ENCODE measurements at places on chromosomes 7 and 10. TPM values are rescaled to one million over a fixed set of nuclear protein-coding genes. Genes with fewer than 3 reads are reported as not detected.

GRCh38 chr10:98224996-98225395, 43.0 kb downstream of the LOXL4 start:
- no peak overlapping the region for H3K27ac ChIP-seq
- no peak overlapping the region for H3K4me3 ChIP-seq
- no peak for DNase-seq

CHN2 gene
- total RNA-seq = 1.1 TPM

DNA sequence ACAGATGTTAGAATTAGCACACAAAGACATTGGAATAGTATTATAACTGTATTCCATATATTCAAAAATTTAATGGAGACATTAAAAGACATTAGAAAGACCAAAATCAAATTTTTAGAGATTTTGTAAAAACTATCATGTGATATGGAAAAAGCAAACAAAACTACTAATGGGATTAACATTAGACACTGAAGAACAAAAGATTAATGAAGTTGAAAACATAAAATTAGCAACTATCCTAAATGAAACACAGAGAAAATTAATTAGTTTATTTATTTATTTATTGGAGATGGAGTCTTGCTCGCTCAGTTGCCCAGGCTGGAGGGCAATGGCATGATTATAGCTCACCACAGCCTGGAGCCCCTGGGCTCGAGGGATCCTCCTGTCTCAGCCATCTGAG, 158.8 kb downstream of the DOCK4 start:
- H3K4me1 ChIP-seq = no peaks in the 10 kb centered on the region
- no peak for DNase-seq

NEUROD6 gene
- total RNA-seq = not detected

GRCh38 chr10:13708256-13708990, 121.7 kb downstream of the PRPF18 start:
- H3K4me1 ChIP-seq = peaks cover 36% of the 10 kb centered on the region
- H3K36me3 ChIP-seq = no peaks in the 10 kb centered on the region
- no peak for DNase-seq
- no peak overlapping the region for H3K27ac ChIP-seq
- peaks cover 10% of the 10 kb centered on the region for H3K27me3 ChIP-seq

- DNase-seq = no peak
- no peaks in the 10 kb centered on the region for H3K36me3 ChIP-seq
- no peaks in the 10 kb centered on the region for H3K27me3 ChIP-seq
- no peak overlapping the region for H3K27ac ChIP-seq
- H3K4me1 ChIP-seq = no peaks in the 10 kb centered on the region
- no peak overlapping the region for H3K4me3 ChIP-seq
Observed at GRCh38 chr7:89618274-89618673, 536.0 kb upstream of the STEAP1 start.

GRCh38 chr7:5303591-5304505, 21.1 kb downstream of the SLC29A4 start:
- DNase-seq = no peak
- H3K4me3 ChIP-seq = no peak overlapping the region

GRCh38 chr7:91636129-91636724, 244.3 kb downstream of the MTERF1 start:
- H3K4me3 ChIP-seq = no peak overlapping the region
- DNase-seq = no peak
- no peaks in the 10 kb centered on the region for H3K36me3 ChIP-seq
- H3K27ac ChIP-seq = no peak overlapping the region

- H3K27ac ChIP-seq = no peak overlapping the region
- H3K36me3 ChIP-seq = no peaks in the 10 kb centered on the region
- no peak for DNase-seq
- H3K27me3 ChIP-seq = no peaks in the 10 kb centered on the region
- H3K4me3 ChIP-seq = no peak overlapping the region
- no peaks in the 10 kb centered on the region for H3K4me1 ChIP-seq
Observed at GRCh38 chr10:57482259-57482658, 785.4 kb downstream of the IPMK start.

- no peaks in the 10 kb centered on the region for H3K36me3 ChIP-seq
- H3K27ac ChIP-seq = no peak overlapping the region
- no peak for DNase-seq
- H3K4me3 ChIP-seq = no peak overlapping the region
- H3K4me1 ChIP-seq = no peaks in the 10 kb centered on the region
- H3K27me3 ChIP-seq = no peaks in the 10 kb centered on the region
Observed at GRCh38 chr10:52598936-52599335, 173.6 kb downstream of the MBL2 start.

DNA sequence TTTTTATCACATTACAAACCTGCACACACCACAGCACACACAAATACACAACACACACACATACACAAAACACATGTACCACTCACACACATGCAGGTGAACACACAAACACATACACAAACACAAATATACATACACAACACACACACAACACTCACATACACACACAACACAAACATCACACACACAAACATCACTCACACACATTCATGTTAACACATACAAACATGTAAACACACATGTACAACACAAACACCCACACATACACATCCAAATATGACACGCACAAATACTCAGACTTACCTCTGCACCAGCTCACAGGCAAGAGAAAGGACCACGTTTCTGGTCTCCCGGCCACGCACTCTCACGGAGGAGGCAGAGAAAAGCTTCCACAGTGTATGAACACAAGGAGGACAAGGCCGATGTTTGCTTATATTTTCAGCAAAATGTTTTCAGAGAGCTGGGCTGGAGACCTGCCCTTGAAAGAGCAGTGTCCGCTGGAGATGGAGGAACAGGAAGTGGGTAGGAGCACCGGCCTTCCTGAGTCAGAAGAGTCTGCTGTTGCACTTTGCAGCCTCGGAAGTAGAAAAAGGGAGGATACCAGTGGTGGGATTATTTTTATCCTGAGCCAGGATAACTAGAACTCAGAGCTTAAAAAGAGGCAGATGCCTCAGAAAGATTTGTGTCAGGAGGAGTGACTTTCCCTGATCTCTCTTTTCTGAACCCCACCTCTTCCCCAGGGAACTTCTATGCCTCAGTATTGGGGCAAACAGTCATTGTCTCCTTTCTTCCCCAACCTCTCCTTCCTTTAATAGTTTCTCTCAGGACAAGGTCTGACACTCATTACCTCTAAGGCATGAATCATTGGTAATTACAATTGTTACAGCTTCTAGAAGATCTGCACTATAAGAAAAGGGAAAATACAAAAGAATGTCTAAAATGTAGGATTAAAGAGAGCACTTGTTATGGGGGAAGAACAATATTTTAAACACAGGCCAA, at the start of gene GIMAP6:
Gene GIMAP6 (minus strand): TSS at position 520 of the 999 bp plus-strand sequence. CDS start 2,243 bp downstream, outside the sequence.
- DNase-seq = no peak
- peaks cover 10% of the 10 kb centered on the region for H3K4me1 ChIP-seq
- no peaks in the 10 kb centered on the region for H3K27me3 ChIP-seq
- H3K27ac ChIP-seq = no peak within 1 kb of the TSS
- peak within 1 kb of the TSS; percentile 13 for H3K4me3 ChIP-seq

DNA sequence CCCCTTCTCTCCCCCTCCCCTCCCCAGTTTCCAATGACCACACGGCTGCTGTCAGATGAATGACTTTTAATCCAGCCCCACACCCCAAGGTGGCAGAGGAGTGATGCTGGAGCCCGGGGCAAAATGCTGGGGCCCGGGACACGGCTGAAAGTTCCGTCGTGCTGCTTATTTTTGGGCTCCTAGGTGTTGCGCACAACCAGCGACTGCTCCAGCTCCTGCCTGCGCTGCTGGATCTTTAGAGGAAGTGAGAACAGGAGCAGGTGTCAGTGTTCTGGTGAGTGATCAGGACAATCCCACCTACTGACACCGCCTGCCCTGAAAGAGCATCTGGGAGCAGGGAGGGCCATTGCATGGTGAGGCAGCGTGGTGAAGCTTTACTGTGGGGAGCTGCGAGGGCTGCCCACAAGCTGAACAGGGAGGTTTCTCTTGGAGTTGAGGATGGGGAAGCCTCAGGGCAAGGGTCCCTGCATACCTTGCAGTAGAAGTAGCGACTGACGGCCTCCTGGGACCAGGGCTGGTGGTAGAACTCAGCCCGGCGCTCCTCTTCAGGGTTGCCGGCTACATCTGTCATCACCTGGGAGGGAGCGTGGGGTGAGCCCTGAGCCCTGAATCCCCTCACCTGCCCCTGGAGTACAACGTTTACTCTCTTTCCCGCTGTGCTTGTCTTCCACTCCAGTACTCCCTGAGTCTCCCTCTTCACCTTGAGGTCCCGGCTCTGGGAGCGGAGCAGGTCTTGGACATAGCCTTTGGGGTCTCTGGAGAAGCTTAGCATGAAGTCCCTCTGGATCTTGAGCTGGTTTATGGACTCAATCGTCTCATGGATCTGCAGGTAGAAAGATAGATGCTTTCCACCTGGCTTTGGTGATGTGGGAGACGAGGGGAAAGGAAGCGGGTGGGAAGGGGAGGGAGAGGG, 6.9 kb downstream of the CHPF2 start:
- H3K27me3 ChIP-seq = peaks cover 6% of the 10 kb centered on the region
- DNase-seq = no peak
- no peak overlapping the region for H3K27ac ChIP-seq
- no peak overlapping the region for H3K4me3 ChIP-seq

- H3K27me3 ChIP-seq = no peaks in the 10 kb centered on the region
- H3K36me3 ChIP-seq = peaks cover 20% of the 10 kb centered on the region
- no peak for DNase-seq
- no peak overlapping the region for H3K27ac ChIP-seq
Observed at GRCh38 chr10:12549297-12549696, 199.9 kb downstream of the CAMK1D start.

DNA sequence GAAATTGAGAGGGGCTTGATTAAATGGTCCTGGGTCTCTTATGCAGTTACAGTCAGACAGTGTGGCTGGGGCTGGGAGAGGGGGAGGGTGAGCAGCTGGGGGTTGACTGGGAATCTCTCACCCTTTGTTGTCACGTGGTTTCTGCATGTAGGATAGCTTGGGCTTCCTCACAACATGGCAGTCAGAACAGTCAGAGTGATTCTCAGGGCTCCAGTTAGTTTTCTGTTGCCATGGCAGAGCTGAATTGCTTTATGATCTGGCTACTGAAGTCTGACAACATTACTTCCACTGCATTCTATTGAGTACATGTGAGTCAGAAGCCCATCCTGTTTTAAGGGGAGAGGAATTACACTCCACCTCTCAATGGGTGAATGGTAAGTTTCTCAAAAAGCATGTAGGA, 102.7 kb downstream of the WDR11 start:
- H3K4me1 ChIP-seq = peaks cover 5% of the 10 kb centered on the region
- H3K27ac ChIP-seq = no peak overlapping the region
- no peaks in the 10 kb centered on the region for H3K36me3 ChIP-seq
- H3K27me3 ChIP-seq = peaks cover 39% of the 10 kb centered on the region
- no peak for DNase-seq

NUTM2D gene
- total RNA-seq = 1.9 TPM

GOLGA7B gene
- total RNA-seq = 0.04 TPM

LRRC17 gene
- 0.34 TPM for total RNA-seq

ABCB4 gene
- 17.5 TPM for total RNA-seq

DNA sequence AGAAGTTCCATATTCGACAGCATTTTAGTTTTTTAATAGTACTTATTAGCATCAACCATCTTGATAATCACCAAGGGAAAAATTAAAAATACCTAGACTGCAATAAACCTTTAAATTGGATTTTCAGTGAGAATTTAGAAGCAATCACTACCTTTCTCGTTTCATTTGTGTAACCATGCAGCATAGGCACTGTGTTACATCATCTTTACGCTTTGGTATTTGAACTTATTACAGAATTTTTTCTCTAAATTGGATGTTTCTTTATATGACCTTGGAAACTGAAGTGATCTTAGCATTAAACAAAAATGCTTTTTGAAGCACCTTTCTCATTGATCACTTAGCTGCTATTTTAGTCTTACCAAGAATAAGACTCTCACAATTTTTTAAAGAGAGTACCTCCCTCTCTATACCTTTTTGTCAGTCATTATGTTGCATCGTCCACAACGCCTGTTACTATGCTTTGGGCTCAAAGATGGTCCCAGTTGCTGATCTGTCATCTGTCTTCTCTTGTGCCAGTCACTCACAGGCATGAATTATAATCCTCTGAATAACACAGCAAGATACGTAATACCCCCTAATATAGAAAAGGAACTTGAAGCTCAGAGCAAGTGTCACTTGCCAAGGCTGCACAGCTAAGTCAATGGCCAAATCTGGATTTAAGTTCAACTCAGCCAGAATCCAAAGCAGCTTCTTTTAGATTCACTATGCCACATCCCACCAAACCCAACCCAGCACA, 19.6 kb upstream of the ASCC1 start:
- no peaks in the 10 kb centered on the region for H3K27me3 ChIP-seq
- no peak for DNase-seq
- peak overlapping the region; percentile 19 for H3K27ac ChIP-seq
- no peak overlapping the region for H3K4me3 ChIP-seq
- H3K36me3 ChIP-seq = peaks cover 55% of the 10 kb centered on the region

- no peak for DNase-seq
- H3K27me3 ChIP-seq = peaks cover 6% of the 10 kb centered on the region
- no peak overlapping the region for H3K4me3 ChIP-seq
- no peaks in the 10 kb centered on the region for H3K4me1 ChIP-seq
Observed at GRCh38 chr10:47067949-47068940, 157.0 kb downstream of the PTPN20 start.

- H3K4me1 ChIP-seq = no peaks in the 10 kb centered on the region
- no peak for DNase-seq
- no peak overlapping the region for H3K27ac ChIP-seq
- no peak overlapping the region for H3K4me3 ChIP-seq
- H3K27me3 ChIP-seq = no peaks in the 10 kb centered on the region
Observed at GRCh38 chr10:29888321-29888720, 171.1 kb downstream of the JCAD start.

DNA sequence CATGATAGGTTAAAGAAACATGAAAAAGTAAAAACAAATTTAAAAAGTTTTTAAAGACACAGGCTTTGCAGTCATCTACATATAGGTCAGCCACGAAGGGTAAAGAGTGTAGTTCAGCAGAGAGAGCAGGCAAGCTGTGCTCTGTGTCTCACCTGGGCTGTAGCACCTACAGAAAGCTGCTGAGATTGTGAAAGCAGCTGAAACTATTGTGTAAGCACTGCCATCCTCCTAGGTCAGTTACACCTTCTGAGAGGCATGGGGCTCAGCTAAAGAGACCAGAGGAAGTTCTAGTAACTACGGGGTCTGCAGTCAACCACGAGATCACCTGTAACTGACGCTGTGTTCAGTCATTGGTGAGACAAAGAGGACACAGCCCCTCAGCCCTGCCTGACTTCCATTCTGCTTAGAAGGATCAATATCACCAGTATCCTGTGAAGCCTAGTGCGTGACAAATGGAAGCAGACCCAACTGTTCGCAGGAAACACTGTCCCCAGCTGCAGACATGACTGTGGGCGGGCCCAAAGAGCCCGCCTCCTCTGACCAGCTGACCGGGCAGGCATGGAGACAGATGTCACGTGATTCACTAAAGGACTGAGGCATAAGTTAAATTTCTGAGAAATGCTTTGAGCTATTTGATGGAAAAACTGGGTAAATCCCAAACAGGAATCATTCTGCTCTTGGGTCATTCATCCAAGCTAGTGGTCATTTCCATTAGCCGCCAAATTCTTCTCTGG, 87.9 kb downstream of the EBF3 start:
- DNase-seq = no peak
- no peaks in the 10 kb centered on the region for H3K36me3 ChIP-seq
- no peak overlapping the region for H3K27ac ChIP-seq
- no peaks in the 10 kb centered on the region for H3K27me3 ChIP-seq
- no peaks in the 10 kb centered on the region for H3K4me1 ChIP-seq
- no peak overlapping the region for H3K4me3 ChIP-seq

Measured in activated B cell treated with CpG ODN at 0.5 μM for 24 hours (primary cell).